Bone marrow (tissue), 2 donors: ENCODE measurements at places on chromosomes 1 and 21.

DNA sequence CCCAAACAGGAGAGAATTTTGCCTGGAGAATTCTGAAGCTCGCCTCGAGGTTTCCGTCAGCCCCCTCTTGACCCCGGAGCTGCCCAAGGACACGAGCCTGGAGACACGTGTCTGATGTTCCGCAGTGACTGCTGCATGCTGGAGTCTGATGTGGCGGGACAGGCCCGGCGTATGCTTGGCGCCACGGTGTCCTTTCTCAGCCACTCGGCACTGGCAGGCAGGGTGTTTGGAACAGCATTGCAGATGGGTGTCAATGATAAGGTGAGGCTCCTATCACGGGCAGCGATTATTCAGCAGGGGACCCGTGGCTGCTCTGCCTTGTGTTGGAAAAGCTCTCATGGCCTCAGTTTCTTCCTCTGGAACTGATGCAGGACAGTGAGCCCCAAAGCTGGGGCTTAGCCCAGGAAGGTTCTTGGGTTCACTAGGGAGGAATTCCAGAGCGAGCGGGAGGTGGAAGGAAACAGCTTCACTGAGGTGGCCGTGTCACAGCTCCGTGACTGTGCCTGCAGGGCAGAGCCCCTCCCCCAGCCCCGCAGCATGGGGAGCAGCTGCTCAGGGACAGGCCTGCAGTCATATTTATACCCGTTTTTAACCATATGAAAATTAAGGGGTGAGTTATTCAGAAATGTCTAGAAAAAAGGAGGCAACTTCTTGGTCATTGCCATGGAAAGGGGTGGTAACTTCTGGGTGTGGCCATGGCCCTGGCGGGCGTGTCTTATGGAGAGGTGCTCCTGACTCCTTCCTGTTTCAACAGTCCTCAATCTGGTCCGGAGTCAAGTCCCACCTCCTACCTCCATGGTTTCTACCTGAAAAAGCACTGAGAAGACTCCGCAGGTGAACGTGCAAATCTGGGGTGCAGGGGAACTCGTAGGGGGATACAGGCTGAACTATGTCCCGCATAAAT lies 123.4 kb downstream of the SIK1 start:
- no peak for DNase-seq

DNA sequence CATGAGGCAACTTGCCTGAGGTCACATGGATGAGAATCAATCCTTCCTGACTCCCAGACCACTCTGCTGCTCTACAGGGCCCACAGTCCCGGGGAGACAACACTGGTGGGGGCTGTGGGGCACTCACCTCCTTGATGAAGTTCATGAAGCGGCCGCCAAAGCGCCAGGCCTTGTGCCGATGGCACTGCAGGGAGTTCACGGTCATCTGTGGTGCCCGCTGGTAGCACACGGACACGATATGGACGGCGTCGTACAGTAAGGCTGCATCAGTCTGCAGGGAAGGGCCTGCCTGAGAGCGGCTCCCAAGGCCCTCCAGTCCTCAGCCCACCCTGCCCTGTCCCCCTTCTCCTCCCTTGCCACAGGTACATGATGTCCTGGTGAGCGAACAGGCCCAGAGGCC lies 175.3 kb downstream of the GRIK3 start:
- no peak for DNase-seq

DNA sequence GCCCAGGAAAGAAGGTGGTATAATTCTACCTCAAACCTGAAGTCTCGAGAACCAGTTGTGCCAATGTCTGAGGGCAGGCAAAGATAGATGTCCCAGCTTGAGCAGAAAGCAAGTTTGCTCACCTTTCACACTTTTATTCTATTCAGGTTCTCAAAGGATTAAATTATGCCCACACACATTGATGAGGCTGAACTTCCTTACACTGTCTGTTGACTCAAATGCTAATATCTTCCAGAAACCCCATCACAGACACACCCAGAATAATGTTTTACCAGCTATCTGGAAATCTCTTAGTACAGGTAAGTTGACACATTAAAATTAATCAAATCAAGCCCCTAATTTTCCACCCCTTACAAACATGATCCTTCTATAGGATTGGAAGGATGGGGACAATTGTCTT lies 605.7 kb downstream of the NUF2 start:
- no peak for DNase-seq

- no peak for DNase-seq
These were observed 198.1 kb downstream of the NFIA start for GRCh38 chr1:61280452-61280851.

- no peak for DNase-seq
These were observed 160.9 kb downstream of the UCK2 start for GRCh38 chr1:165988275-165988674.

- no peak for DNase-seq
These were observed 205.1 kb upstream of the COA6 start for GRCh38 chr1:234168061-234168724.

DNA sequence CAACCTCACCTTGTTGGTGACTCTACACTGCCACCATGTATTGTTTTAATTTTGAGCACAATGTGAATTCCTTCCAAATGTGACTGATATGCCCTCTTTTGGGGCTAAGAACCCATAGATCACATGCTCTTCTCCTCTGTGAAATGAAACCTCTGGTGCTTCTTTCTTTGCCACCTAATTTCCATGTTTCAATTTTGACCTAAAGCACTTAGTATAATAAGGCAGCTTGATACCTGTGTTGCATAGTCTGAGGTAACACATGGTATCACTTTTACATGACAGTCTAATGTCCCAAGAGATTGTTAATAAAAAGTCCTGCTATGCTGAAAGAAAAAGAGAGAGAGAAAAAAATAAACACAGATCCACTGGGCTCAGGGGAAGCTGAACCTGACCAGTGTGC lies 24.2 kb downstream of the CLEC20A start:
- DNase-seq, result no peak

DNA sequence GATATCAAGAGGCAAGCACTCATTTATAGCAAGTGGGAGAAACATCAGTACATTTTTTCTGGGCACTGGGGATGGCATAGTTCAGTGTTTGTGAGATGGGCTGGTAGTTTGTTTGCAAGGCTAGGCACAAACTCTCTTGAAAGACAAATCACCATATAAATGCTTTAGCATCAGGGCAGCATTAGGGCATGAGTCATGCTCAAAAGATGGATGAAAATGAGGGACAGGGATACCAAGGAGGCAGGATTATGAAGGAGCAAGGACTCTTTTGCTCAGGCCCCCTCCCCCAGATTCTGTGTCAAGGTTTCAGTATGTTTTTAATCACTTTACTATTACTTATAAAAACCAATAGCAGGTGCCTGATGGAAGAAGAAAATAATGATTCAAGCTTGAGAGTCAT lies 43.9 kb upstream of the CAMK1G start:
- DNase-seq, result no peak

GRCh38 chr1:101444873-101445618 lies 208.2 kb downstream of the S1PR1 start:
- no peak for DNase-seq

- DNase-seq, result no peak
These were observed 5.5 kb downstream of the ZBTB18 start for GRCh38 chr1:244056577-244056976.

DNA sequence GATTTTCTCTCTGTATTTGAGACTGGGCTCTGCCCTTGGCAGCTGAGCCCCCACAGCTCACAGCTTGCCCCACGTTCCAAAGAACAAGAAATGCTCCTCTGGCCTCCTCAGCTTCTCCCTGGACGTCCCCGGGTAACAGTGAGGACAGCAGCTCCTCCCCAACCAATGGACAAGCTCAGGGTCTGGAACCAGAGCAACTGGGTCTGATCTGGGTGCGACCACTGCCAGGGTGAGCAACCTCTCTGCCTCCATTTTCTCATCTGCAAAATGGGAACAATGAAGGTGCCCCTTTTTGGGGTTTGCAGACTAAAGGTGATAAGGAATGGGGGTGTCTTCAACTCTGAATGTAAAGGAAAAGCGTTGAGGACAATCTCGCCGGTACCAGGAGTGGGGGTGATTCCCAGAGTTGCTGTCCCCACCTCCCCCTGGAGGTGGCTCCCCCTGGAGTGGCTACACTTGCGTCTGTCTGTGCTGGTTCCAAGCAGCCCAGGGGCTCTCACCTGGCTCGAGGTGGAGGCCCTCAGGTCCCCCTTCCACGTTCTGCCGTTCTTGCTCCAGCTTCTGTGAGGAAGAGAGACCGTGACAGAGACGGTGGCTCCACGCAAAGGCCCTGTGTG lies 6.9 kb downstream of the C21orf58 start:
- DNase-seq, result no peak

- no peak for DNase-seq
These were observed 5.0 kb upstream of the ADAMTSL4 start for GRCh38 chr1:150544204-150544603.

DNA sequence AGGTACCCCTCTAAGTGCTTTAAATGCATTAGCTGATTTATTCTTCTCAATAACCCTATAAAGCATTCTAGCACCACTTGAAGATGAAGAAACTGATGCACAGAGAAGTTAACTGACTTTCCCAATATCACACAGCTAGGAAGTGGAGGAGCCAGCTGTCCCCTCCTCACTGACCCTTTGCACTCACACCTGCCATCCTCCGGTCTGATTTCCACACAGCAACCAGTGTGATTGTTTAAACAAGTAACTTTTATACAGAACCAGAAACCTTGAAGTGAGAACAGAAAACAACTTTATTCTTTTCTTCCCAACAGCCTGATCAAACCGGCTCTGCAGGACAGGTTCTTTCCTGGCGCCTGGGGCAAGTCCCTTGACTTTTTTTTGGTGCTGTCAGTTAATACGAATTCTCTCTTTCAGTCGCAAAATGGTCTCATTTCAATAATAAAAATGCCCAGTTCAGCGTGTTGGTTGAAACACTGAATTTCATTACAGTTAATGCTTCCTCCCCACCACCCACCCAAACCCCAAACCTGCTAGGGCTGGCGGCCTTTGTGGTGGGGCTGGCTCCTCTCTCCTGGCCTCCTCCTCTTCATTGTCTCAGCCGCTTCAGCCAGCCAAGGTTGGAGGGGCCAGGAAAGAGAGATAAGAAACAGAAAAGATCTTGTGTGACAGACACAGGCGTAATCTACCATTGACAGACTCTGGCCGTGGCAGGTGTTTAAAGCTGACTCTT lies 26.4 kb upstream of the EEIG2 start:
- no peak for DNase-seq

DNA sequence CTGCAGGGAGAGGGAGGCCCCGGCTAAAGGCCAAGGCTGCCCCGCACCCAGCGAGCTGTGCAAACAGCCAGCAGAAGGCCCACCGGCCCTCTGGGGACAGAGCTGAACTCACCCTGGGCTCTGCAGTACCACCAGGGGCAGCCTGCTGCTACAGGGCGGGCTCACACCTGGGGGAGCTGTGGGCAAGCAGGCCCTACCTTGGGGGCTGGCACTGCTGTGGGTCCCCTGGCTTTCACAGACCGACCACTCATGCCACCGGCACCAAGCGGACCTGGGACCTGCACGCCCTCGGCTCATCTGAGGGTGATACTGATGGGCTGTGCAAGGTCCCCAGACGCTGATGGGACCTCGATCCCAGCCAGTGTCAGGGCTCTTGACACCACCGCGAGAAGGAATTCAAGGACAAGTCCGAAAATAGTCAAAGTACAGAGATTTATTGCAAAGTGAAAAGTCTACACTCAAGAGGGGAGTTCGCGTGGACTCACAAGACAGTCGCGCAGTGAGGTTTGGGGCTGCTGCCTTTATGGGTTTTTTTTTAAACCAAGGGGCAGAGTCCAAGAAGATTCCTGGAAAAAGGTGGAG lies 61.0 kb upstream of the ADARB1 start:
- DNase-seq, result no peak
